Thyroid gland (tissue), 4 donors: ENCODE measurements at places on chromosomes 13 and 19. TPM values are rescaled to one million over a fixed set of nuclear protein-coding genes. Genes with fewer than 3 reads are reported as not detected.

GRCh38 chr19:18481505-18482222 lies 40.2 kb downstream of the ELL start:
- H3K36me3 ChIP-seq, result no peaks in the 10 kb centered on the region
- H3K27me3 ChIP-seq, result no peaks in the 10 kb centered on the region
- H3K27ac ChIP-seq, result no peak overlapping the region
- DNase-seq, result no peak
- peaks cover 78% of the 10 kb centered on the region for H3K4me1 ChIP-seq
- H3K4me3 ChIP-seq, result no peak overlapping the region

DNA sequence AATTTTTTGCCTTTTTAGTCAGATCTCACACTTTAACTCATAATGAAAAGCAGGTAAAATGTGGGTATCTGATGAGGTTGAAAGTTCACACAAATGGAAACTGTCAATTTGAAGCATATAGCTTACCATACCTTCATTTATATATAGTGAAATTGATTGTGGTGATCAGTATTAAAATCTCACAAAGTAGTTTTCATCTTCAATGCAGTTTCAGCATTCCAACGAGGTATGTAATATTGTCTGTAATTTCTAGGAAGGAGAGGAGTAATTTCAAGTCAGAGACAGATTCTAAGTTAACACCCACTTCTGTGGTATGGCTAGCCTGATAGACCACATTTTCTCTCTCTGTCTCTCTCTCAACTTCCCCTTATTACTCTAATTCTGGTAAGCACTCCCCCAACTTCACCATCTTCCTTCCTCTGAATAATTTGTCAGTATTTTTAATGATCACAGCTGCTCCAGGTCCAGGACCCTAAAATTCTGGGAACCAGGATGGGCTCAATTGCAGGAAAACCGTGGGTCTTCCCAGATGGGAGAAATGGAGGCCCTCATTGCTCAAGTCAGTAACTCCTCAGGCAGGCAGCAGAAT lies 455.7 kb downstream of the FGF9 start:
- no peak overlapping the region for H3K4me3 ChIP-seq
- DNase-seq, result no peak
- H3K4me1 ChIP-seq, result no peaks in the 10 kb centered on the region
- no peak overlapping the region for H3K27ac ChIP-seq
- no peaks in the 10 kb centered on the region for H3K36me3 ChIP-seq
- H3K27me3 ChIP-seq, result no peaks in the 10 kb centered on the region

GRCh38 chr19:11265177-11265784 lies 3.0 kb upstream of the DOCK6 start:
- peak overlapping the region; percentile 70 for H3K27ac ChIP-seq
- H3K4me3 ChIP-seq, result no peak overlapping the region

- H3K36me3 ChIP-seq, result no peaks in the 10 kb centered on the region
- no peaks in the 10 kb centered on the region for H3K4me1 ChIP-seq
- no peak overlapping the region for H3K4me3 ChIP-seq
- no peak for DNase-seq
These were observed 2151.4 kb upstream of the PCDH20 start for GRCh38 chr13:63567031-63567430.

GRCh38 chr19:15210323-15210781 lies 9.6 kb upstream of the NOTCH3 start:
- no peaks in the 10 kb centered on the region for H3K27me3 ChIP-seq
- H3K4me3 ChIP-seq, result no peak overlapping the region
- peak; percentile 12 for DNase-seq
- H3K36me3 ChIP-seq, result no peaks in the 10 kb centered on the region
- H3K4me1 ChIP-seq, result peaks cover 11% of the 10 kb centered on the region

GRCh38 chr13:107475753-107476453 lies 739.4 kb downstream of the LIG4 start:
- DNase-seq, result no peak
- no peaks in the 10 kb centered on the region for H3K27me3 ChIP-seq
- no peaks in the 10 kb centered on the region for H3K4me1 ChIP-seq
- no peak overlapping the region for H3K27ac ChIP-seq
- no peak overlapping the region for H3K4me3 ChIP-seq

- H3K36me3 ChIP-seq, result no peaks in the 10 kb centered on the region
- H3K27me3 ChIP-seq, result no peaks in the 10 kb centered on the region
- no peak overlapping the region for H3K27ac ChIP-seq
- H3K4me3 ChIP-seq, result no peak overlapping the region
These were observed 17.8 kb downstream of the FLT1 start for GRCh38 chr13:28476919-28477708.

DNA sequence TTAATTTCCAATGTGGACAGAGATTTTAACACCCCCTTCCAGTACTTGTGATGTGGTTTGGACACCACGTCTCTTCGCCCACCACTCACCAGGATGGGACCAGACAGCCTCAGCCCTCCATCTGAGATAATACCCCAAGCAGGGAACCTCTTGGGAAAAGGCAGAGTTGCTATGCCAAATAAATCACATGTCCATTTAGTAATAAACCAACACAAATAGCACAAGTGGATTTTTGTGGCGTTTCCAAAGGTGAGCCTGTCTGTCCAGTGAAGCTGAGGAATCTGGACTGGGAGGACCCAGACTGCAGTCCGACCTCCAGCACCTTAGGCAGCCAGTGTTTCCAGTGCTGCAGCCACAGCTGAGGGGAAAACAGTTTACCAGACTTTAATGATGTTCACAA lies 34.1 kb upstream of the GAS6 start:
- no peaks in the 10 kb centered on the region for H3K27me3 ChIP-seq
- H3K4me3 ChIP-seq, result no peak overlapping the region
- H3K36me3 ChIP-seq, result no peaks in the 10 kb centered on the region

DNA sequence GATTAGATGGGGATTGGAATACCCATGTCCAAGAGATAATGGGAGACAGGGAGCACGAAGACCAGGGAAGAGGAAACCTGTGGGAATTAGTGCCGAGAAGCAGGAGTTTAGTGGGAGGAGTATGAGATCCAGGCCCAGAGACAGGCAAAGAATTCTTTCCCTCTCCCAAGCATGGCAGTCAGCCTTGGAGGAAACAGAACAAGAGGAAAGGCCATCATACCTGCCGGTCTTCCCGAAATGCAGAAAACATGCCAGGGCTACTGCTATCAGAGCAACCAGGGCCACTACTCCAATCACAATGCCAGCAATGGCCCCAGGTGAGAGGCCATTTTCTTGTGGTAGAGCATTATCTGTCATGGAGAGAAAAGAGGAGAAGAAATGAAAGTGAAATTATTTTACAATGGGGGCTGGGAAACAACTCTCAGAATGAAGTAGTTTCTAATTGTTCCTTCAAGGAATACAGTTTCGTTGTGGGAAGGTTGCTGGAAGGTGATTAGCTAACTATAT lies 16.1 kb downstream of the CEACAM1 start:
- no peaks in the 10 kb centered on the region for H3K27me3 ChIP-seq
- no peak overlapping the region for H3K27ac ChIP-seq
- H3K4me3 ChIP-seq, result no peak overlapping the region

DNA sequence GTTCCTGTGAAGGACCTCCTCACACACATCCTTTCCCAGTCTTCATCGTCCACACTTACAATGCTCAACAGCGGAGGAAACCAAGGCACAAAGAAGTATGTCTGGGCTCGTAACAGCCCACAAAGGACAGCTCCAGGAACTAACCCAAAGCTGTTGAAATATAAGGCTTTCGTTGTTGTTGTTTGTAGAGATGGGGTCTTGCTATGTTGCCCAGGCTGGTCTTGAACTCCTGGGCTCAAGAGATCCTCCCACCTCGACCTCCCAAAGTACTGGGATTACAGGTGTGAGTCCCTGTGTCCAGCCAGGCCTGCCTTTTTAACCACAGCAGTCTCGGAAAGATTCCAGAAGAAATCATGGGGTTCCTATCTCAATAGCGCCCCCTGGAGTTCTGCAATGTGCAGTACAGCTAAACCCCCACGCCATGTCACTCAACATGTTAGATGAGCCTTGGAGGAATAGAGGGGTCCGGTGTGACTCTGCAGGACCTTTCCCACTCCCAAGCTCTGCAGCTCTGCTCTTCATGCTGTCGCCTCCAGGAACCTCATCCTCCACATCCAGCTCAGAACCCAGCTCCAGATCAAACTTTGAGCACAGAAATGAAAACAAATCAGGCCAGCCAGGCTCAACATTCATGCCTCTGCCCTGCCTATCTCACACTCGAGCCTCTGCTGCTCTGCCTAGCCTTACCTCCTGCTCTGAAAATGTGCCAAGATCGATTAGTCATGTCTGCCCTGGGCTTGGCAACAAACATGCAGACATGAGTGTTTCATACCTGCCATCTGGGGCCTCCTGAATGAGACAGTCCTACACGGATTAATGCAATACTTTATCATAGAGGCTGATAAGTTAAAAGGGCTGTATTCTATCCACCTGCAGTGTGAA lies 7.5 kb downstream of the PLA2G4C start:
- no peak for DNase-seq
- H3K36me3 ChIP-seq, result no peaks in the 10 kb centered on the region
- no peak overlapping the region for H3K4me3 ChIP-seq

DNA sequence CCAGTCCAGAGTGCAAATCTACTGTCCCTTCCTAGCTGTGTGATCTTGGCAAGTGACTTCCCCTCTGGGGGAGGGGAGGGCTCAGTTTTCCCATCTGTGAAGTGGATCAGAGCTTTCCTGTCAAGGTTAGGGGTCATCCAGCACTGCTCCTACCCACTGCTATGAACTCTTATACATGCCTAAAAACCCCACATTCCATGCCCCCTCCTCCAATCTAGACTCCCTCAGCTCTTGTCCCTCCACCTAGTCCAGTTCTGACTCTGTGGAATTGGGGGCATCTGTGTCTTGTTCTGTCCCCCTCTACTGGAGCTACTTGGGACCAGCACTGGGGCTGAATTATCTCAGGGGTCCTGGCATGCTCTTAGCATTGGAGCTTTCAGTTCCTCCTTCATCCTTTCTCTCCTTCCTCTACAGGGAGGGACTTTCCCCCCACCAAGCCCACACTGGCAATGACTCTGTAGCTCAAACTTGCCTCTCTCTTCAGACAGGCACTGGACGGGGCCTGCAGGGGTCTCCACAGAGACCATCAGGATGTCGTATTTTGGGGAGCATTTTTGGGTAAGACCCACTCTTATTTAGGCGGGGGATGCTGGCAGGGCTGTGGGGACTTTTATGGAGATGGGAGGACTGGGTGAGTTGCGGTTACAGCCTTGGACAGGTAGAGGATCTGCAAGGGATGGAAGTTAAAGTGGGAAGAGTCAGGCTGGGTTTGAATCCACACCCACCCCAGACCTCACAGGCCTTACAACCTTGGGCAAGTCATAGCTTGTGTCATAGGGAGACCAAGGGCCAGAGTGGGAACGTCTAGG lies 3.6 kb downstream of the FCHO1 start:
- H3K4me1 ChIP-seq, result no peaks in the 10 kb centered on the region
- no peaks in the 10 kb centered on the region for H3K36me3 ChIP-seq

GRCh38 chr19:30172613-30173242 lies 199.5 kb upstream of the ZNF536 start:
- H3K36me3 ChIP-seq, result no peaks in the 10 kb centered on the region
- H3K27me3 ChIP-seq, result no peaks in the 10 kb centered on the region
- no peak overlapping the region for H3K27ac ChIP-seq
- no peak for DNase-seq

DNA sequence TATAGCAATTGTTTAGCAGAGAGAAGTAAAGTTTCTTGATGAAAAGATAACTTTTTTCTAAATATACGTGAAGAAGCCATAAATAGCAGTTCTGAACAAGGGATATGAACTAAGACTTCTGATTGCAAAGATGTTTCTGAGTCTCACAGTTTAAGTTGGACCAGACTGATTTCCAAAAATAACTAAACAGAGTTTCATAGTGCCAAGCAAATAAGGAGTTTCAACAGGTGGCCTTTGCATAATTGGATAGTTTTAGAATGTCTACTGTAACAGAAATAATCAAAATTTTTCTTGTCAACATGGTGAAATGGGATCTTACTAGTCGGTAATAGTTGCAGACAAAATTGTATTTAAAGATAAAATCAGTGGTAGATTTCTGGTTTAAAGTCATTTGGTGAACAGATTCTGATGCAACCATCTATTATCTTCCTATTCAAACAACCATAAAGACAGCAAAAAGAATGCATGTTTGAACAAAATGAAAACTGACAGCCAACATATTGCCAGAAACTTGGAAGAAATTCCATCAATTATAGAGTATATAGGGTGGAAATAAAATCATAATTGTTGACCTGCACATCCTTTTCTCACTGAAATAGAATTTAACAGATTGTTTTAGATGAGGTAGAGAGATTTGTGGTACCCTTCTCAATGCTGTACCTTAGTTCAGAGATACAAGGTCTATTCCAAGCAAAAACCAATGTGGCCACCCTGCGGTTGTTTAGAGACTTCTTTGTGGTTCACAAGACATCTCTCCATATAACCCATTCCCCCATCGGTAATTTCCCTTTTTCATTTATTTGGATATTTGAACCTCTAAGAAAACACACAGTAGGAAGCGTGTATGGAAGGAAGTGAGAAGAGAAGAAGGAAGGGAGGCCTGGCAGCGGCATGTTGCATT lies 275.3 kb downstream of the COG6 start:
- no peak overlapping the region for H3K27ac ChIP-seq
- H3K27me3 ChIP-seq, result no peaks in the 10 kb centered on the region
- H3K36me3 ChIP-seq, result no peaks in the 10 kb centered on the region
- H3K4me3 ChIP-seq, result no peak overlapping the region

DNA sequence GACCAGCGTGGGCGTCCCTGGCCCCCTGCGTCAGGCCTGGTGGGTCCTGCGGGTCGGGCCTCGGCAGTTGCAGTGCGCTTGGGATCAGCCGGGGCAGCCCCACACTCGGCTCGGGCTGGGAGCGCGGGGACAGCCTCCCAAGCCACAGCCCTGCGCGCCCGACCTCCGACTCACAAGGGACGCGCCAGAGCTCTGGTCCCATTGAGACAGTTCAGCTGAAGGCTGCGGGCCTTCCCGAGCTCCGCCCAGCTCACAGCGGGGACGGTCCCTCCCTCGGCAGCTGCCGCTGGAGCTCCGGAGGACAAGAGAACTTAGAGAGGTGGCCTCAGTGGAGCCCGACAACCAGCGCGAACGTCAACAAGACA lies 45.7 kb upstream of the ZNF730 start:
- DNase-seq, result no peak
- H3K36me3 ChIP-seq, result no peaks in the 10 kb centered on the region
- no peak overlapping the region for H3K4me3 ChIP-seq
- no peaks in the 10 kb centered on the region for H3K27me3 ChIP-seq
- no peak overlapping the region for H3K27ac ChIP-seq

The TEX26 gene
- not detected for total RNA-seq

The NLRP7 gene
- not detected for total RNA-seq

The ANKLE1 gene
- 0.40 TPM for total RNA-seq

The ADGRE2 gene
- total RNA-seq, result 0.33 TPM
